Activated CD8-positive, alpha-beta memory T cell treated with anti-CD3 and anti-CD28 coated beads, Interleukin-2, amount 10 ng/mL, durations not matched to agents 7 days and 5 days (primary cell): ENCODE measurements at places on chromosomes 13 and 19.

DNA sequence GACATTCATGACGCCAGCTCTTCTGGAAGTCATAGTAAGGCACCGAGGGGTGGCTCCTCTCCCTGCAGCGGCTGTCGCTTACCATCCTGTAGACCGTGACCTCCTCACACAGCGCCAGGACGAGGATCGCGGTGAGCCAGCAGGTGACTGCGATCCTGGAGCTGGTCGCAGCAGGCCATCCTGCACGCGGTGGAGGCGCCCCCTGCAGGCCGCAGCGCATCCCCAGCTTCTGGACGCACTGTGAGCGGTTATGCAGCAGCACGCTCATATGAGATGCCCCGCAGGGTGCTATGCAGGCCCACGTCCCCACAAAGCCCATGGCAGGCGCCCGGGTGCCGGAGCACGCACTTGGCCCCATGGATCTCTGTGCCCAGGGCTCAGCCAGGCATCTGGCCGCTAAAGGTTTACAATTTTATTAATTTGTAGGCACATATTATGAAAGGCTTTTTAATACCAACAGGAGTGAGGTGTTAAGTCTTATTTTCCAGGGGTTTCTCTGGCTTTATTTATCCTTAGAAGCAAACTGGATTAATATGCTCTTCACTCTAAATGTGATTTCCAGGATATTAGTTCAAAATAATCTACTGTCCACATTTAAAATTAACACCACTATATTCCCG, 35.6 kb upstream of the PSPC1 start:
- DNase-seq: peak; percentile 42

DNA sequence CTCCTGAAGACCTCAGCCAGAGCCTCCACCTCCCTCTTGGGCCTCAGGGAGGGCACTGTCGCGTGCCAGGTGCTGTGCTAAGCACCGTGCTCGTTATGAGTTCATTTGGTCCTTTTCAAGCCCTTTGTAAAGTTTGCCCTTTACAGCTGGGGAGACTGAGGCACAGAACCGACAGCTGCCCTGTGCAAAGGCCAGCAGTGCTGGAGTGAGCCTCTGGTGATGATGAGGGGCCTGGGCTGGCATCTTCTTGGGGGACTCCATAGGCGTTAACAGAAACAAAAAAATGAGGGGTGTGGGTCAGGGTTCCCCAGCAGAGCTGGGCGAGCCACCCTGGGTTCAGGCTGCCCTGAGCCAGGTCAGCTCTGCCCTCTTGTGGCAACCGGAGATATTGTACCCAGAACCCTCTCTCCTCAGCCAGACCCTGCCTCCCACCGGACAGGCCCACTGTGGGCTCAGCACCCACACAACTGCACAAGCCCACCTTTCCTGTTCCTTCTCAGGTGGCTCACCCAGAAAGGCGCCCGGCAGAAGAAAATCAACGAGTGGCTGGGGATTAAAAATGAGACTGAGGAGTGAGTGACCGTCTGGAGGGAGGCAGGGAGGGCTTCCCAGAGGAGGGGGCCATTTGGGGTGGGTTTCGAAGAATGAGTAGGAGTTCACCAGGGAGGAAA, 5.5 kb upstream of the IFI30 start:
- DNase-seq: peak; percentile 80

- no peak for DNase-seq
Observed at GRCh38 chr13:97559981-97560380, 126.0 kb downstream of the RAP2A start.

DNA sequence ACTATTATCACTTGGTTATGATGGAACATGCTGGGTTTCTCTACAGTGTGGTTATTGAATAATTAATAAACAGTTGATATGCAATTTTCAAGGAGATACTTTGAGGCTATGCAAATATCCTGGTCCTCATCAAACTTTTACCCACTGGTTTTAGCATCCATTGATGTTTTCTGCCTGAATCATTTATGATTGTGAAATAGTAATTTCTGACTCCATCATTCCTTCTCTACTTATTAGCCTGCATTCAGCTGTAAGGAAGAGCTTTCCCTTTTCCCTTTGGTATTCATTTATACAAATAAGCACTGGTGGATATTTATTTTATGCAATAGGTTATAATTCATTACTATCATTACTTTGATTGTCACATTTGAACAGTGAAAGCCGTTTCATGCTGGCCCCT, 13.9 kb upstream of the DNAJC15 start:
- no peak for DNase-seq
